ENCODE measurements at places on chromosomes 5 and 9. TPM values are rescaled to one million over a fixed set of nuclear protein-coding genes. Genes with fewer than 3 reads are reported as not detected.

The AQP7 gene
- total RNA-seq: not detected

The PCDHGA5 gene
- total RNA-seq: 1.8 TPM

The LAMC3 gene
- 3.1 TPM for total RNA-seq

The TMC1 gene
- not detected for total RNA-seq

The MARVELD2 gene
- 0.70 TPM for total RNA-seq

The MSMP gene
- not detected for total RNA-seq

The PLAC8L1 gene
- total RNA-seq: 1.3 TPM

The OR1J2 gene
- not detected for total RNA-seq

DNA sequence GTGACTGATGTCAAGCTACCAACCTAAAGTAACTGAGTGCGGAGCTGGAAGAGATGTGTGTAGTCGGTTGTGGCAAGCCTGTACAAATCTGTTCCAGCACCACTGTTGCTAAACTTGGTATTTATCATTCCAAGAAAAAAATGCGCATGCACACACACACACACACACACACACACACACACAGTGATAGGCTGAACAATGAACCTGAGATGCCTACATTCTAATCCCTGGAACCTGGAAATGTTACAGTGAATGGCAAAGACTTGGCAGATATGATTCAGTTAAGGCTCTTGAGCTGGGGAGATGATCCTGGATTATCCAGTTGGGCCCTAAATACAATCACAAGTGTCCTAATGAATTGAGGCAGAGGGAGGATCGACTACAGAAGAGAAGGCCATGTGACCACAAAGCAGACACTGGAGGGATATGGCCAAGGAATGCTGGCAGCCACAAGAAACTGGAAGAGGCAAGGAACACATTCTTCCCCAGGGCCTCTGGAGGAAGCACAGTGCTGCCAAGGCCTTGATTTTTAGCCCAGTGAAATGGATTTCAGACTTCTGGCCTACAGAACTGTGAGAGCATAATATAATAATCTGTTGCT lies 49.7 kb upstream of the LHFPL2 start:
- DNase-seq: peak; percentile 24
- H3K4me1 ChIP-seq: no peaks in the 10 kb centered on the region
- H3K27me3 ChIP-seq: no peaks in the 10 kb centered on the region
- no peak overlapping the region for H3K27ac ChIP-seq
- H3K4me3 ChIP-seq: no peak overlapping the region

DNA sequence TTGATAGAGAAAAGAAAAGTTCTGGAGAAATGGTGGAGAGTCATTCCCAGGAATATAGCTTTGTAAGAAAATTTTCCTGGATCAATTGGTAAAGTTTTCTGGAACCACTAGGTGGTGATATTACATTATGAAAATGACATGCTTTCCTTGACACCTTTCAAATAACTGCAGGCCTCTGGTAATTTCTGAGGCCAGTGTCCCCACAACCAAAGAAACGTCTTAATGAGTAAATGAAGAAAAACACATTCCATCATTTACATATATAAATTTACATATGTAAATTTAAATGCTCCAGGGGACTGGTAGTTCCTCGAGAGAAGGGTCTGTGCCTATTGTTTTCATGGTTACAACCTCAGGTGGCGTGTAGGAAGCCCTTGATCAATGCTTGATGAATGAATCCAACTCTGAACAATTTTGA lies 17.2 kb upstream of the RGS3 start:
- no peak overlapping the region for H3K27ac ChIP-seq
- no peaks in the 10 kb centered on the region for H3K36me3 ChIP-seq
- no peak overlapping the region for H3K4me3 ChIP-seq
- H3K27me3 ChIP-seq: no peaks in the 10 kb centered on the region
- DNase-seq: no peak
- no peaks in the 10 kb centered on the region for H3K4me1 ChIP-seq

- no peak overlapping the region for H3K27ac ChIP-seq
- no peaks in the 10 kb centered on the region for H3K27me3 ChIP-seq
- H3K4me3 ChIP-seq: no peak overlapping the region
- H3K36me3 ChIP-seq: no peaks in the 10 kb centered on the region
- no peak for DNase-seq
Measured at GRCh38 chr5:65969539-65970393, 43.4 kb downstream of the ERBIN start.

- DNase-seq: no peak
- H3K36me3 ChIP-seq: no peaks in the 10 kb centered on the region
- H3K4me1 ChIP-seq: no peaks in the 10 kb centered on the region
- H3K27ac ChIP-seq: no peak overlapping the region
Measured at GRCh38 chr9:132965478-132965877, 13.0 kb upstream of the GFI1B start.

GRCh38 chr9:121499427-121500164 lies at the start of gene GGTA1:
GGTA1 (minus strand) TSS chr9:121499844; CDS start chr9:121467922, 31,922 bp downstream.
- H3K4me3 ChIP-seq: peak within 1 kb of the TSS; percentile 44
- no peaks in the 10 kb centered on the region for H3K27me3 ChIP-seq
- H3K27ac ChIP-seq: peak within 1 kb of the TSS; percentile 62
- H3K36me3 ChIP-seq: no peaks in the 10 kb centered on the region
- DNase-seq: peak; percentile 51

GRCh38 chr5:153827397-153827796 lies 211.3 kb downstream of the FAM114A2 start:
- no peaks in the 10 kb centered on the region for H3K27me3 ChIP-seq
- H3K36me3 ChIP-seq: no peaks in the 10 kb centered on the region
- no peak for DNase-seq
- no peak overlapping the region for H3K4me3 ChIP-seq
- H3K4me1 ChIP-seq: no peaks in the 10 kb centered on the region
- no peak overlapping the region for H3K27ac ChIP-seq

DNA sequence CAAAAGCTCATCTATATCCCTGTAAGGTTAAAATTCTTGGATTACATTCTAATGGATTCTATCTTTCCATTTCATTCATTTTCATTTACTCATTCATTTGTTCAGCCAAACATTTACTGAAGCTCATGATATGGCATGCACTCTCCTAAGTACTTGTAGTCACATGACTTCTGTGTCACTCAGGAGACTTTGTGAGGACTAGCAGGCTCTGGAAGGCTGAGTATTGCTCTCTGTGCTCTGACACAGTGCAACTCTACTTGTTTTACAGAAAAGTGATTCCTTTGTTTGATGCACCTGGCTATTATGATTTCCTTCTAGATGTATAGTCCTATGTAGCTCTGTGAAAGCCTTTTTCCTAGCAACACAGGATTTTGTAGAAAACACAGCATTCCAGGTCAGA lies 53.0 kb downstream of the YIPF5 start:
- no peak for DNase-seq
- no peaks in the 10 kb centered on the region for H3K27me3 ChIP-seq
- H3K27ac ChIP-seq: no peak overlapping the region
- H3K4me1 ChIP-seq: no peaks in the 10 kb centered on the region

- H3K4me1 ChIP-seq: no peaks in the 10 kb centered on the region
- no peak overlapping the region for H3K4me3 ChIP-seq
- no peak for DNase-seq
- H3K27ac ChIP-seq: no peak overlapping the region
Measured at GRCh38 chr5:133925866-133926488, 42.4 kb downstream of the C5orf15 start.

- DNase-seq: no peak
- H3K4me1 ChIP-seq: no peaks in the 10 kb centered on the region
- no peaks in the 10 kb centered on the region for H3K36me3 ChIP-seq
Measured at GRCh38 chr9:99158629-99159028, 53.7 kb downstream of the TGFBR1 start.

DNA sequence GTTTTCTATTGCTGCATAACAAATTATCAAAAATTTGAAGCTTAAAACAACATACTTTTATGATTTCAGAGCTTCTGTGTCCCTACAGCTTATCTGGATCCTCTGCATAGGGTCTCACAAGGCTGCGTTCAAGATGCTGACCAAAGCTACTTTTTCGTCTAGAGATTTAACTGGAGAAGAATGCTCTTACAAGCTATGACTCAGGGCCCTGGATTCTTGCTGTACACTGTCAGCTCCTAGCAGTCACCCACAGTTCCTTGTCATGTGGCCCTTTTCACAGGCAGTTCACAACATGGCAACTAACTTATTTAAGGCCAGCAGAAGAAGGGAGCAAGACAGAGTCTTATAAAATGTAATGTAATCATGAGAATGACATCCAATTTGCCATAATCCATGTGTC lies 70.8 kb upstream of the FAM174A start:
- H3K4me1 ChIP-seq: no peaks in the 10 kb centered on the region
- H3K36me3 ChIP-seq: no peaks in the 10 kb centered on the region
- no peak for DNase-seq
- no peaks in the 10 kb centered on the region for H3K27me3 ChIP-seq
- no peak overlapping the region for H3K4me3 ChIP-seq
- H3K27ac ChIP-seq: no peak overlapping the region

DNA sequence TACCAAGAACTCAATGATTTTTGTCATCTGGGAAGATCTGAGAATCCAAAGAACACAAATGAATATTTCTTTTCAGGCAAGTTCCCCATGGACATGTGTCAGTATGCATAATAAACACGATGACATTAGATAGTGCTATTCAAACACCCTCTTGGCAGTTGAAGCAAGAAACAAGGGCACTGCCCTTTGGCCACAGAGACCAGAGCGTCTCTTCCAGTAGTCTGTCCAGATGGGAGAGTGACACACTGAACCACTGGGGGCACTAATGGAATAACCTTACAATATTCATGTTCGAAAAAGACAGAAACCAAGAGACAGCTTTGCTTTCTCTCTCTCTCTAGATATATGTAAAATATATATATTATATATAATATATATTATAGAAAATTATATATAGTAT lies 301.9 kb downstream of the CTNND2 start:
- no peak overlapping the region for H3K4me3 ChIP-seq
- H3K36me3 ChIP-seq: no peaks in the 10 kb centered on the region
- no peaks in the 10 kb centered on the region for H3K27me3 ChIP-seq
- H3K27ac ChIP-seq: no peak overlapping the region
- no peaks in the 10 kb centered on the region for H3K4me1 ChIP-seq
- no peak for DNase-seq

DNA sequence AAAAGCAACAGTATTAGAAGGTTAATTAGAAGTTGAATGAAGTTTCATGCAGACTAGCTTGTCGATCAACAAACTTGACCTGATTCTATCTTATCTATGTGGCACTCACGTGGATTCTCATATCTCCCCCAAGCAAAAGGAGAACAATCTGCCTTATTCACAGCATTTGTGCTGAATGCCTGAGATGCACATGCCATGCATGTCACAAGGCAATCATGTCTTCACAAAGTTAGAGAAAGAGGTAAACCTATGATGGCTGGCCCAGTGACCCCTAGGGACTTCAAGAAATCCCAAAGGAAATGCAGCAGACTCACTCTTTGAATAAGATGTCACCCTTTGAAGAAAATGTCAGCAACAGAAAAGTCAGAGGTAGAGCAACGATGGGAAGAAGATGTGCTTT lies 17.6 kb upstream of the SHOC1 start:
- no peaks in the 10 kb centered on the region for H3K4me1 ChIP-seq
- H3K27me3 ChIP-seq: no peaks in the 10 kb centered on the region
- DNase-seq: no peak
- no peak overlapping the region for H3K4me3 ChIP-seq

- no peaks in the 10 kb centered on the region for H3K27me3 ChIP-seq
- H3K27ac ChIP-seq: no peak overlapping the region
- no peaks in the 10 kb centered on the region for H3K36me3 ChIP-seq
- H3K4me3 ChIP-seq: no peak overlapping the region
Measured at GRCh38 chr9:101388507-101388993, 3.7 kb upstream of the BAAT start.

GRCh38 chr5:31100781-31101310 lies 92.6 kb upstream of the CDH6 start:
- no peak overlapping the region for H3K4me3 ChIP-seq
- no peaks in the 10 kb centered on the region for H3K27me3 ChIP-seq
- H3K4me1 ChIP-seq: no peaks in the 10 kb centered on the region
- no peak overlapping the region for H3K27ac ChIP-seq

GRCh38 chr9:73753171-73753570 lies 601.5 kb downstream of the ANXA1 start:
- H3K27ac ChIP-seq: no peak overlapping the region
- no peaks in the 10 kb centered on the region for H3K4me1 ChIP-seq
- no peaks in the 10 kb centered on the region for H3K36me3 ChIP-seq
- DNase-seq: no peak

- no peak overlapping the region for H3K4me3 ChIP-seq
- no peak overlapping the region for H3K27ac ChIP-seq
- H3K4me1 ChIP-seq: no peaks in the 10 kb centered on the region
Measured at GRCh38 chr9:80707120-80707519, 982.2 kb downstream of the TLE1 start.

GRCh38 chr5:103354446-103354845 lies 95.9 kb downstream of the MACIR start:
- no peak overlapping the region for H3K27ac ChIP-seq
- H3K4me3 ChIP-seq: no peak overlapping the region
- H3K4me1 ChIP-seq: no peaks in the 10 kb centered on the region
- no peak for DNase-seq
- H3K27me3 ChIP-seq: no peaks in the 10 kb centered on the region

DNA sequence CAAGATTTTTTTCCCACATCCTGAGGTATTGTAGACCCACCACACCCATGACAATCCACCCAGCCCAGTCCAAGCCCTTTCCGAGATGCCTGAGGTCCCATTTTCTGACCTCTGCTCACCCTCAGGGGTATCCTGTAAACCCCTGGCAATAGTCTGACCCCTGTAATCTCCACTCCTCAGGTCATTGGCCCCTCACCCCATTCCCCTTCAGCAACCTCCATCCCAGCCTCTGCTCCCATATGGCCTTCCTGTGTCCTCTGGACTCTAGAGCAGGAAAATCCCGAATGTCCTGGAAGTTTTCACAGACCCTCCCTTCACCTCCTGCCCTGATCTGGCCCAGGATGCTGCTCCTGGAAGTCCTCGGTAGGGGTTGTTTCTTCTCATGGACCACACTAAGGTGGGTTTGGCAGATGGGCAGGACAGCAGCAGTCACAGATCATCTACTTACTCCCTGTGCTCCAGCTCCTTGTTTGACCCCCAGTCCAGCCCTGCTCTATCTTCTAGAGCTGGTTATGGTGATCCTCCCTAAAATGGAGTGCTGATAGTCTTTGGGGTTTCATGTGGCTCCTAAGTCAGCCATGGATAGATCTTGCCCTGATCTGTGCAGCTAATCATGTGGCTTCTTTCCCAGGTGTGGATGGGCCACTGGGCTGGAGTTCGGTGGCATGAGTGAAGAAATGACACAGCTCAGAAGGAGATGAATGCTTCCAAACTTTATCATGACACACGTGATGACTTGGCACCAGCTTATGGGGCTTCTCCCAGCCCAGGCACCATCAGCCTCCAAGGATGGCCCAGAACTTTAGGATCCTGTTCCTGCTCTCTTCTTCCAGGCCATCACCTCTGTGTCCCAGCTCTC lies 12.0 kb upstream of the ACSL6 start:
- no peak overlapping the region for H3K27ac ChIP-seq
- DNase-seq: no peak
- no peak overlapping the region for H3K4me3 ChIP-seq
- H3K36me3 ChIP-seq: no peaks in the 10 kb centered on the region
- H3K27me3 ChIP-seq: no peaks in the 10 kb centered on the region
- H3K4me1 ChIP-seq: no peaks in the 10 kb centered on the region

- no peak overlapping the region for H3K27ac ChIP-seq
- no peak overlapping the region for H3K4me3 ChIP-seq
- no peaks in the 10 kb centered on the region for H3K36me3 ChIP-seq
Measured at GRCh38 chr9:34451545-34451944, 6.8 kb downstream of the FAM219A start.

- no peak overlapping the region for H3K4me3 ChIP-seq
- no peaks in the 10 kb centered on the region for H3K36me3 ChIP-seq
- no peaks in the 10 kb centered on the region for H3K27me3 ChIP-seq
- H3K4me1 ChIP-seq: no peaks in the 10 kb centered on the region
- H3K27ac ChIP-seq: no peak overlapping the region
- DNase-seq: no peak
Measured at GRCh38 chr5:33793836-33794549, 97.8 kb downstream of the ADAMTS12 start.
